Stimulated activated CD8-positive, alpha-beta memory T cell treated with anti-CD3 and anti-CD28 coated beads, Interleukin-15, amount 100 ng/mL, for 1 hour (primary cell): ENCODE measurements at places on chromosomes 13 and 19.

DNA sequence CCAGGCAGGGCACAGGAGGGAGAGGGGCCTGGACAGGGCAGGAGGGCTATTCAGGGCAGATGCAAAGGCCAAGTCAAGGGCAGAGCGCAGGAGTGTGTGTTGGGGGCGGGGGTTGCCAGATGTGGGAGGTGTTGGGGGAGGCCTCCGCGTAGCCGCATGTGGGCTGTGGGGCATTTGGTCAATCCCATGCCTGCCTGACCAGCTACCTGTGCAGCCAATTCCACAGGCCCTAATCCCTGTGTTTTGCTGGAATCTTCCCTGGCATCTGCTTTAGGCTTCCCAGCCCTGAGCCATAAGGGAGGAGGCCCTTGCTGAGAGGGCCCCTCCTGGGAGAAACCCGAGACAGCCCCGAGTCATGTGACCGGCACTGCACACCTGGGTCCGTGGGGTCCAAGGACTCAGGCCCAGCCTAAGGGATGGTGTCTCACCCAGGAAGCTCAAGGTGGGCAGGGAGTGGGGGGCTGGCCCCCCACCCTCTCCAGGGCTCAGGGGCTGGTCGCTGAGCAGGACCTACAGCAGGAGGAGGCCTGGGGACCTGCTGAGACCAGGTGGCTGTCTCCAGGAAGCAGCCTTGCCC, 20.3 kb downstream of the RFX1 start:
- DNase-seq, result no peak

DNA sequence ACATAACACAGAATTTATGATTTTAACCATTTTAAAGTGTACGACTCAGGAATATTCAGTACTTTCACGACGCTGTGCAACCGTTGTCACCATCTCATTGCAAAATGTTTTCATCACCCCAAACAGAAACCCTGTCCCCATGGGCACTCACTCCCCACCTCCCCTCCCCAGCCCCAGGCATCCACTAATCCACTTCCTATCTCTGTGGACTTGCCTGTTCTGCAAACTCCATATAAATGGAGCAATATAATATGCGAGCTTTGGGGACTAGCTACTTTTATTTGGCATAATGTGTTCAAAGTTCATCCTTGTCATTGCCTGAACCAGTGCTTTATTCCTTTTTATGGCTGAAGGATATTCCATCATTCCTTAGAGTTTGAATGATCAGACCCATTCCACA, 7.3 kb upstream of the INSR start:
- DNase-seq, result no peak

DNA sequence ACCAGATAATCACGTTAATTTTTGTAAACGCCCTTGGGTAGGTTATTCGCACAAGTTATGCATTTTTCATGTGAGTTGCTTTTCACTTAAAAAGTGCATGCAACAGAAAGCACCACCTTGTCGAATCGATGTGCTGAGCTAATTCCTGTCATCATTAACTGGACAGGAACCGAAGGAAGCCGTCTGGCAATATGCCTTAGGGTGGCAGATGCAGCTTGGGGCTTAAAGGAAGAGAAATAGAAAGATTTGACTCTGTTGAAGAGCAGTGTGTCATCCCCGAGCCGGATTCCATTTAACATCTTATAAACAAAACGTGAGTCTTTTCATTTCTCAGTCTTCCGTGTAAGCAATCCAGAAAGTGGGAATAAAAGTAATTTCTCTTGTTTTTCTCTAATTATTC, 70.0 kb downstream of the ATP11A start:
- DNase-seq, result no peak

- no peak for DNase-seq
Observed at GRCh38 chr13:45859705-45860104, 8.2 kb upstream of the SIAH3 start.

DNA sequence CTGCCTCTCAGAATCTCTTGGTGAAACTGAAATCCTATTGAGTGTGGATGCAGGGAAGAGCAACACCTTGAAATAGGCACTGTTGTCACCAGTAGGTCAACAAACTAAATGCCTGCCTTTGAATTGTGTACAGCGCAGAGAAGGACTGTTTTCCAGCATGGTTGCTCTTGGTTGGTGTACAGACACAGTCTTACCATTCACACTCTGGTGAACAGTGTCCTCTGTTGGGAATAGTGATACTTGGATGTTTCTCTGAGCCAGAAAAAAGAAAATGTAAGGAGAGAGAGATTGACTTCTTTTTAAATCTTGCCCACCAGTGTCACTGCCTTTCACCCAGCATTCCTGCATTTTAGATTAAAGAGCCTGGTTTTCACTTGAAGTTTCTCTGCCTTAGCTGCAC, 179.7 kb downstream of the STK24 start:
- DNase-seq, result no peak

DNA sequence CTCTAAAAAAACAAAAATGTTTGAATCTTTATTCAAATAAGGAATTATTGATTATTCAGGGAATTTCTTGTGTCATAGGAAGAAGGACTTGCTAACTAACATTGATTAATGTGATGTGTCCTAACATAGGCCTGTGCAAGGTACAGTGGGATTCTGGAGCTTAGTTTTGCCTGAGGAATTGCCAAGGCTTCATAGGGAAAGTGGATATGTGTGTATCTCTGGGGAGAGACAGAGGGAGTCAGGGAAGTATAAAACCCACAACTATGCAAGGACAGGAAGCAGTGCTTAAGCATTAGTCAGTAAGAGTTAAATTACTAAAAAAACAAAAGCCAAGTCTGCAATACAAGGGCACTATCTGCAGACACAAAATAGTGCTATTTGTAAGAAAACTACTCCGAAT, 59.6 kb downstream of the WDFY2 start:
- no peak for DNase-seq

- DNase-seq, result no peak
Observed at GRCh38 chr13:48158290-48158689, 63.4 kb upstream of the MED4 start.

DNA sequence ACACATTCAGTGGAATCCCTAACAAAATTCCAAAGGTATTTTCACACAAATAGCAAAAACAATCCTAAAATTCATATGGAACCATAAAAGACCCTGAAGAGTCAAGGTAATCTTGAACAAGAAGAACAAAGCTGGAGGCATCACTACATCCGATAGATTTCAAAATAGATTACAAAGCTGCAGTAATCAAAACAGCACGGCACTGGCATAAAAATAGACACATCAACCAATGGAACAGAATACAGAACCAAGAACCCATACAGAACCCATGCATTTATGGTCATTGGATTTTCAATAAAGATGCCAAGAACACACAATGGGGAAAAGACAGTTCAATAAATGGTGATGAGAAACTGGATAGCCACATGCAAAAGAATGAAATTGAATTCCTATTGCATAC, 32.5 kb downstream of the ZNF566 start:
- DNase-seq, result no peak

- DNase-seq, result no peak
Observed at GRCh38 chr19:35281303-35281702, 1.0 kb upstream of the HAMP start.

DNA sequence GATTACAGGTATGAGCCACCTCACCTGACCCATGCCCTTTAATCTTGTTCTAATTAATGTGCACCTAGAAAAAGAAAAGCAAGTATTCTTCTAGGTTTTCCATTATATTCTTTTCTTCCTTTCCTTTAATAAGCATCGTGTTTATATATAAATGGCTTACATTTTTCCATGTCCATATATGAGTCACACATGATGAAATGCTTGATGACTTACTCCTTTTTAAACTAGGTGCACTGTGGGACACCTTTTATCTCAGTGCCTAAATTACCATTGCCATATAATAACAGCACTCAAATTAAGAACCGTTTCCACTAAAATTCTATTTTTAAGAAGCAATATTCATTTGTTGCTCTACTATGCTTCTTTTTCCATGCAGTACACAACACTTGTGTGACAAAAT, 363.3 kb downstream of the LIG4 start:
- DNase-seq, result no peak
